GM18507 (cell line): ENCODE measurements at places on chromosomes 3 and 15.

- DNase-seq = no peak
Observed at GRCh38 chr3:70990723-70991122, 592.8 kb downstream of the FOXP1 start.

DNA sequence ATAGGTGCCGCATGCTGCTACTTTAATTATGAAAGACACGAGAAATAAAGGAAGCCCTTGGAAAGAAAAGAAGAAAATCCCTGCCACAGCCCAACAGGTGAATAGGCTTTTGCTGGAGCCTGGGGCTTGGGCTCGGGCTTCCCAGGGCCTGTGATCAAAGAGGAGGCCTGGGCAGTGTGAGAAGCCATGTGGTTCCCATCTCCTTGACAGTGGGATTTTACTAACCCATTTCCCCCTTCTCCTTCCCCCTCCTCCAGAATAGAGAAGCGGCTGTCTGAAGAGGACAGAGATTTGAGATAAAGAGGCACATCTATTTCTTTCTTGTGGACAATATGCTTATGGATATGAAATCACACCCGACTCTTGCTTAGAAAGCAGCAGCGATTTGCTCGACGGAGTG, 369.1 kb downstream of the MCTP2 start:
- DNase-seq = no peak

DNA sequence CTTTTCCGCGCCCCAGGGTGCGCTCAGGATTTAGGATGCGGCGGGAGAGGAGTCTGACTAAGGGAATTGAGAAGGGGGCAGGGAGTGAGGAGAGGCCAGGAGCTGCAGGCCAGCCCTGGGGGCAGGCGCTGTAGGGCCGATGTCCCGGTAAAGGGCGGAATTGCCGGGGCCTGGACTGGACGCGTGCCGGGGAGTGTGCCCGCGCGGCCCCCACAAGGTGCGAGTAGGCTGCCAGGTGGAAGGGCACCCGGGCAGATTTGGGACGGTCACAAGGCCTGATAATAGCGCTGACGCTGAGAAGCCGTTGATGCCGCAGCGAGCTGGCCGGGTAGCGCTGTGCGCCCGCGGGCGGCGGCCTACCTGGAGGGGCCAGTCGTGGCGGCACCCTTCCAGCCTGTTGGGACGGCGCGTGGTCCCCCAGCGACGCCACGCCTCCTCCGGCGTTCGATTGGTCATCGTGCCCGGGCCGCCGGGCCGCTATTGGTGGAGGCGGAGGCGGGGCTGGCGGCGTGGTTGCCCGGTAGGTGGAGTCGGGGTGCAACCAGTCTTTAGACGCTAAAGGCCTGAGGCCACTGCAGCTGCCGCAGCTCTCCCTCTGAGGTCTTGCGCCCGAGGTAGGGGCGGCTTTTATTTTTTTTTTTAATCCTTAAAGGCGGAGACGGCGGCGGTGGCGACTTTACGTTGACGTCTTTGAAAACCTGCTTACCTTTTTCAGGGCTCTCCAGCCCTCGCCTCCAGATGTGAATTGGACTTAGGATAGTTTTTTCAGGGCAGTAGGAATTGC, 903 bp downstream of the SLC25A38 start:
- DNase-seq = peak; percentile 94

DNA sequence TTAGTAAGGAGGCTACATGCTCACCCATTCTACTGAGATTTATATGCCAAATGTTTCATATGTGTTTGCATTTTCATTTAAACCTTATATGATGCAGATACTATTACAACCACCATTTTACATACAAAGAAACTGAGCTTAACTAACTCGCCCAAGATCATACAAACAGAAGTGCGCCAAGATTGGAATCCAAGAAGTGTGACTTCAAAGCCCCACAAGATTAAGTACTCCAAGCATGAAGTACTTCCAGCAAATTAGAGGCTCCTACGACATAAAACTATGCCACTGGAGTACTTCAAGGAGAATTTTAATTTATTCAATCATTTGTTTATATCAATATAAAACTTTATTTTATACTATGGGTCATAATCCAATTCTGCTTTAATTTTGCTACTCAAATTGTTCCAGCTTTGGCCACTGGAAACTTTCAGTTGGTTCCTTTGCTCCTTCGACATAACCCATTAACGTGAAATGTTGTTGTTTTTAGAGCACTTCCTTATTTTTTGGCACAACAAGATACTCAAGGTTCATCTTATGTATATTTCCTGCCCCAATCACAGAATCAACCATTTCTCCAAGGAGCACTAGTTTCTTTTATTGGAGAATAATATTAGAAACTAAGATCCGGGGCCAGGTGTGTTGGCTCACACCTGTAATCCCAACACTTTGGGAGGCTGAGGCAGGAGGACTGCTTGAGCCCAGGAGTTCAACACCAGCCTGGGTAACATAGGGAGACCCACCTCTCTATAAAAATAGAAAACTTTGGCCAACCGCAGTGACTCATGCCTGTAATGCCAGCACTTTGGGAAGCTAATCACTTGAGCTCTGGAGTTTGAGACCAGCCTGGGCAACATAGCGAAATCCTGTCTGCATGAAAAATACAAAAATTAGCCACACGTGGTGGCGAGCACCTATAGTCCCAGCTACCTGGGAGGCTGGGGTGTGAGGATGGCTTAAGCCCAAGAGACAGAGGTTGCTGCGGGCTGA, 10.4 kb downstream of the INO80 start:
- no peak for DNase-seq

GRCh38 chr3:8962226-8962861, 928 bp downstream of the RAD18 start:
- DNase-seq = no peak

- no peak for DNase-seq
Observed at GRCh38 chr3:32177702-32178198, 60.7 kb upstream of the CMTM8 start.

DNA sequence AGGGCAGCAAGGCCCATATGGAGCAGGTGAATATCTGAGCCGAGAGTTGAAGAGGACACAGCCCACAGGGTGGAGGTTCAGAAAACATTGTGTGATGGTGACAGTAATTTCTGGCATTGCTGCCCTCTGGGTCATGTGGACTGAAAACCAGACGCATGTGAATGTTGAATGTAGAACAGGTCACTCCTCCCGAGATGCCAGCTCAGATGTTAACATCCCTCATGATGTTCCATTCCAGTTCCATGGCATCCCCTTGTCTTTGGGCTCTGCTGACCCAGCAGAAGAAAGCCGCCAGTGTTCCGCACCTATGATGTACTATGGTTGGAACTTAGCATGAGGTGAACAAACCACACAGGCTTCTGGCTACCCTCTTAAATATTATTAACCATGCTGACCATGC, 110.7 kb upstream of the CTDSPL start:
- DNase-seq = no peak

DNA sequence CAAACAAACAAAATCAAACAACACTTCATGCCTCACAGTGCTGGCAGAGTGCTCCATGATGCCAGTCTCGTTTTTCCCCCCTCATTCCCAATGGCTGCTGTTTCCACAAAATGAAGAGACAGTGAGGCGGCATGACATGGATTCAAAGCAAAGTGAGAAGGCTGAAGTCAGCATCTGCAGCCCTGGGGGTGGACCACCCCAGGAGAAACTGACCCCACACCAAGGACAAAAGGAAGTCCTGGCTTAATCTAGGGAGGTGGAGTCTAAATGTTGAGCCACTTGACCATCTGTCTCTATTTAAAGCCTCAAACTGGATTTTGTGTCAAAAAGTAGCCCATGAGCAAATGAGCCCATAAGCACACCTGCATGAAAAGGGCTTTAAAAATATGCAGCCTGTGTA, 151.2 kb upstream of the RORA start:
- DNase-seq = no peak

- no peak for DNase-seq
Observed at GRCh38 chr15:96790004-96790403, 459.5 kb downstream of the NR2F2 start.

- DNase-seq = no peak
Observed at GRCh38 chr3:152357587-152357986, 88.9 kb downstream of the MBNL1 start.

GRCh38 chr15:74302821-74303359, 64.6 kb downstream of the CYP11A1 start:
- peak; percentile 49 for DNase-seq

GRCh38 chr3:157311633-157312375, 124.8 kb upstream of the PTX3 start:
- DNase-seq = no peak

DNA sequence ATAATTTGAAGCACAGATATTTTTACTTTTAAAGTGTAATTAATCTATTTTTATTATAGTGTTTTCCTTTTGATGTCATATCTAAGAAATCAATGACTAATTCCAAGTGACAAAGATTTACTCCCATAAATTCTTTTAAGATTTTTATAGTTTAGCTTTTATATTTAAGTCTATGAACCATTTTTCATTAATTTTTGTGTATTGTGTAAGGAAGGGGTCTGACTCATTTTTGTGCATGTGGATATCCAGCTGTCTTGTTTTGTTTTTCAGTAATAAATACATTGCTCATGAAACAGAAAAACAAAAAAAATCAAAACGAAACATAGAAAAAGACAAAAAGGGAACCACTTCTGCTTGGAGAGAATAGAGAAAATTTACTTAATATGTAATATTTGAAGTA, 145.1 kb downstream of the EPHA6 start:
- no peak for DNase-seq
